ENCODE measurements at places on chromosomes 1 and 21.
A peak's percentile ranks its signal among the peaks of the same experiment; 100 is the strongest.

DNA sequence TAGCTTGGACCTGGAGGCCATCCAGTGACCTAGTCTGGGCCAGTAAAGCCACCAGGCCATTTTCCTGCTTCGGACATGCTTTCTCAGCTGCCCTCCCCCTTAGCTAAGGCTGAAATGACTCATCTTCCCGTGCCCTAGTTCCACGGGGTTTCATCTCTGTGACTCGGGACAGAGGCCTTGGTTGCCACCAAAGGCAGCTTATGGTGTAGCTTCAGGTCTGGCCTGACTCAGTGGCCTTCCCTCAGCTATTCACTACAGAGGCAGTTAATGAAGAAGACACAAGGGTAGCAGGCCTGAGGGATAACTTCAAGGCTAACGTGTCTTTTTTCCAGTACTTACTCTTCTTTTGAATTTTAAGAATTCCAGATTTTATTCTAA, 82.4 kb downstream of the PBX1 start:
- DNase-seq, result no peak

- no peak for DNase-seq
Observed at GRCh38 chr1:181484821-181485220, 1.5 kb downstream of the CACNA1E start.

DNA sequence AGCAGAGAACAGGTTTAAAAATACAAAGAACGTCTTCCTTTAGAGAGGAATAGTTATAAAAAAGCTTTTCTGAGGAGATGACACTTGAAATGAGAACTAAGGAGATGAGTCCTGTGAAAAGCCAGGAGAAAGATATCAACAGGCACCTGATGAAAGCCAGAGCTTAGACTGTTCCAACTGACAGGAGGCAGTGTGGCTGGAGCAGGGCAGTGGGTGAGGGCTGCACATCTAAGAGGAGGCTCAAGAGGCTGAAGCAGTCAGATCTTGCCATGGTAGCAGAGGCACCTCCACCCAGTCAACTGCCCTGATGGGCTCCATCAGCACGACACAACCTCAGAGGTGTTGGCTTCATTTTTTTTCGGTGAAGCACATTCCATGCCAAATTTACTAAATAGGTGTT, 445.3 kb downstream of the ADGRL2 start:
- DNase-seq, result no peak

DNA sequence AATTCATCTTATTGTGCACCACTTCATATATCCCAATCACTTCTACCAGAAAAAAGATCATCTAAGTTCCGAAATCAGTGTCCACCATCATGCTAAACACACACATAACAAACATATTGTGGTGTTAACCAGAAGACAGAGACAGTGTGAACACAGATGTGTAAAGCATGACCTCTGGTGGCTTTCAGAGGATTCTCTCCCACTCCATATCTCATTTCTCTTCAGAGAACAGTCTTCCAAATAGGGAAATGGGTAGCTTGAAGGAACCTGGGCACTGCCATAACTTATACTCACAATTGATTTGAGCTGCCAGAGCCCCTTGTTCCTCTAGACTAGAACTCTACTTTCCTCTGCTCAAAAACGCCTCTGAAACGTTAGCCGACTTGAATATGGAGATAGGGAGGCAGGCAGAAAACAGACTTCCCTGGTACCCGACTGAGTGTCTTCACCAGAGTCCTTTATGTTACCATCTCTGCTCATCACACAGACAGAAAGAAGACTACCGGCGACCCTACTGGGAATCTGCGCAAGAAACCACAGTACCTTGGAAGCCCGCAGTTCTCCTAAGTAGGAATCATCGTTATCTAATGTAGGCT, 1.8 kb upstream of the ELAPOR1 start:
- no peak for DNase-seq

- no peak for DNase-seq
Observed at GRCh38 chr21:16406355-16406754, 676.6 kb downstream of the USP25 start.

GRCh38 chr1:236759252-236759859, 35.7 kb upstream of the MTR start:
- peak; percentile 22 for DNase-seq

DNA sequence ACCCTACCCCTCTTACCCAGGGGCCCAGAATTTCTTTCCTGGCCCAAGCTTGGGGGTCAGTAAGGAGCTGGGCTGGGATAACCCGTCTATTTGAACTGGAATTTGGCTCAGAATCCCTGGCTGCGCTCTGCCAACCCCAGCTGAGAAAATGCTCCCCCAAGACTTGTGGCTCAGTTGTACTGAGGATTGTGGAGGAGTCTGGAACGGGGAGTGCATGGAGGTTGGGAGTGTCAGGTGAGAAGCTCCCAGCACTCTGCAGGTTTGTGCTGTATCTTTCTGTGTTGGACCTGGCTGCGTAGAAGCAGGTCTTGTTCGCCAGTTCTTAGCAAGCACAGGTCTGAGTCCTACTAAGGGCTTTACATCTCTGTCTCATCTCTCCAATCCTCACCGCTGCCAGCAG, 1.6 kb downstream of the TCEA3 start:
- no peak for DNase-seq

DNA sequence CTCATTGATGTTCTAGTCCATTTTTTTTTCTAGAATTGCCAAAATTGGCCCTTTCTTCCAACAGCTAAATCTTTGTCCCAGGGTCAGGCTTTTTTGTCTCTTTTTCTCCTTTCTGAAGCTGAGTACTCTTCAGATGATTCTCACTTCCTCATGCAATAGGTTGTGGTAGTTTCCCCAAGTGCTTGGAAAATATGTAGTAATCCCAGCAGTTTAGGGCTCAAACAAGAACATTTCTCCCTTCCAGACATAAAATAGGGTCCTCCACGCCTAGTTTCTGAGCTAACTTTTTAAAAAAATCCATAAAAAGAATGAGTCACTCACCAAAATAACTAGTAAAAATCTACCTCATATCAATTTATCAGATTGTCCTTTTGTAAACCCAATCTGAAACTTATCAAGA, 10.0 kb upstream of the MCOLN3 start:
- no peak for DNase-seq

GRCh38 chr1:154334079-154335024, 9.0 kb downstream of the ATP8B2 start:
- DNase-seq, result no peak

DNA sequence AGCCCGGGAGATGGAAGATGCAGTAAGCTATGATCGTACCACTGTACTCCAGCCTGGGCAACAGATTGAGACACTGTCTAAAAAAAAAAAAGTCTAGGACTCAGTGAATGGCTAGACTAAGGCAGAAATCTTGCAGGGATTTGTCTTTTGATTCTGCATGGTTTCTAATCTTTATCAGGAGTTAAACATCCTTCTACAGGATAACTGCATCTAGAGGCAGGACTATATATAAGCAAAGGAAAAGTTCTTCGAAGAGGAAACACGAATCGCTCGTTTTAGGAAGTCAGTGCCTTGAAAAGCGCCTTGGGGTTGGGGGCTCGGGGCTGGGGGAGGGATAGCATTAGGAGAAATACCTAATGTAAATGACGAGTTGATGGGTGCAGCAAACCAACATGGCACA, 602 bp upstream of the UFC1 start:
- DNase-seq, result no peak

DNA sequence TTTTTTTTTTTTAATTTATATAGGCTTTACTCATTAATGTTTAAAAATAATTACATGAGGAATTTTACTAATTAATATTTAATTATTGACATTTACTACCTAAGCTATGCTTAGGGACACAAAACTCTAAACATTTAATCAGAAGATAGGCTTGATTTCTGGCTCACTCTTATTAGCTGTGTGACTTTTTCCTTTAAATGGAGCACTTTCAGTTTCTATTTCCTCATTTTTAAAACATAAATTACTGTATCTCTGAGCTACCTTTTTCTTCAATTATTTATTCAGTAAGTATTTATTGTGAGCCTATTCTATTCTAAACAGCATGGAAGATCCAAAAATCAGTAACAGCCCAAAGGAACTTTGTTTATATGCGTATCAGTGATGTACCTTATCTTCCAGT, 40.5 kb downstream of the MAP3K7CL start:
- no peak for DNase-seq

GRCh38 chr1:39990428-39990827, 35.5 kb downstream of the MFSD2A start:
- DNase-seq, result no peak

- no peak for DNase-seq
Observed at GRCh38 chr1:108193333-108193732, 6.8 kb downstream of the SLC25A24 start.

DNA sequence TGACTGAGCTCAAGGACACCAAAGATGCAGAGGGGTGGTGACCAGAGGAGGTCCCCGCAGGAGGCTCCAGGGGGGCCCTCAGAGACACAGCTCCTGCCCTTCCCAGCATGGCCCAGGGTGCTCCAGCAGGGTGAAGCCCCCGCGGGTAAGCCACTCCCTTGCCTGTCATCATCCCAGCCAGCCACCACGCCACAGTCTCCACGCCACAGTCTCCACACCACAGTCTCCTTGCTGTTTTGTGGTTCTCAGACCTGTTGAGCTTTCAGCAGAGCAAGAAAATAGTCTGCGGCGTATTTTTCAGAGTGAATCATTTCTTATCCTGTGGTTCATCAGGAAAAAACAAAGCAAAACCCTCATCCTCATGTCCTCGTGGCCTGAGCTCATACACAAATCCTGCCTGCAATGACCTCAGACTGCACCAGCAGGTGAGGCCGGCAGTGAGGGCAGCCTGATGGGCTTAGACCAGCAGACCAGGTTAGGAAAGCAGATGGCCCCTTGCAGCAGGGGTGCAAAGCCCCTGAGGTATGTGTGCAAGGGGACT, 25.7 kb upstream of the ABCG1 start:
- DNase-seq, result no peak

DNA sequence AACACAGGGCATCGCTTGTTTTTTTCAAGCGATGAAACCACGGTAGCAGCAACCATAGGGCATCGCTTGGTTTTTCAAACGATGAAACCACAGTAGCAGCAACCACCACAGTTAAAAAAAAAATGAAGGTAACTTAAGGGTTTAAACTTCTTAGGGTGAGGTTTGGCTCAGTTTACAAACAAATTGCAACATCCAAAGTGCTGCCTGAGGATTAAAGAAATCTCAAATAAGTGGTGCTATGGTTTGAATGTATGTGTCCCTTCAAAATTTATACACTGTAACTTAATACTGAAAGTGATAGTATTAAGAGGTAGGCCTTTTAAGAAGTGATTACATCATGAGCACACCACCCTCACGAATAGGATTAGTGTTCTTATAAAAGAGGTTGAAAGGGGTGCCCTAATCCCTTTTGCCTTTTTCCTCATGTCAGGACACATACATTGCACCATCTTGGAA, 6.4 kb upstream of the GBP5 start:
- DNase-seq, result no peak
